ENCODE measurements at places on chromosomes 5 and 9.

- peaks cover 13% of the 10 kb centered on the region for H3K27me3 ChIP-seq
- no peak for DNase-seq
These were observed 34.8 kb downstream of the GSN start for GRCh38 chr9:121302786-121303185.

DNA sequence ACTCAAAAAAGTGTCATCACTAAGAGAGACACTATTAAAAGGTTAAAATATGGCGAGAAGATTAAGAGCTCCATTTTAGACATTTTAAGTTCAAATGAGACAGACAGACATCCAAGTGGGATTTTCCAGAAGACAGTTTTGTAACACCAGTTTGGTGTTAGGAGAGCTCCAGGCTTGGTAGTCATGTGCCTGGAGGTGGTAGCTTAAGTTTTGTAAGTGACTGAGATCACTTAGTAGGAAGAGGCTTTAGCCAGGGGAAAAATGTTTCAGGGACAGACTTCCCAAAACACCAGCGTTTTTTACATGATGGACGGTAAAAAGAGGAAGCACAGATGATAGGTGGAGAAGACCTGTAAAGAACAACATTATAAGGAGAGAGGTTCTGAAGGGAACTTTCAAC lies 150.3 kb downstream of the GIN1 start:
- H3K4me3 ChIP-seq = no peak overlapping the region
- no peaks in the 10 kb centered on the region for H3K4me1 ChIP-seq
- H3K36me3 ChIP-seq = peaks cover 3% of the 10 kb centered on the region
- no peak overlapping the region for H3K27ac ChIP-seq
- no peaks in the 10 kb centered on the region for H3K27me3 ChIP-seq

GRCh38 chr9:86772635-86772993 lies 174.7 kb downstream of the GAS1 start:
- peaks cover 12% of the 10 kb centered on the region for H3K27me3 ChIP-seq
- no peak overlapping the region for H3K27ac ChIP-seq
- no peaks in the 10 kb centered on the region for H3K4me1 ChIP-seq
- H3K36me3 ChIP-seq = no peaks in the 10 kb centered on the region
- no peak for DNase-seq

DNA sequence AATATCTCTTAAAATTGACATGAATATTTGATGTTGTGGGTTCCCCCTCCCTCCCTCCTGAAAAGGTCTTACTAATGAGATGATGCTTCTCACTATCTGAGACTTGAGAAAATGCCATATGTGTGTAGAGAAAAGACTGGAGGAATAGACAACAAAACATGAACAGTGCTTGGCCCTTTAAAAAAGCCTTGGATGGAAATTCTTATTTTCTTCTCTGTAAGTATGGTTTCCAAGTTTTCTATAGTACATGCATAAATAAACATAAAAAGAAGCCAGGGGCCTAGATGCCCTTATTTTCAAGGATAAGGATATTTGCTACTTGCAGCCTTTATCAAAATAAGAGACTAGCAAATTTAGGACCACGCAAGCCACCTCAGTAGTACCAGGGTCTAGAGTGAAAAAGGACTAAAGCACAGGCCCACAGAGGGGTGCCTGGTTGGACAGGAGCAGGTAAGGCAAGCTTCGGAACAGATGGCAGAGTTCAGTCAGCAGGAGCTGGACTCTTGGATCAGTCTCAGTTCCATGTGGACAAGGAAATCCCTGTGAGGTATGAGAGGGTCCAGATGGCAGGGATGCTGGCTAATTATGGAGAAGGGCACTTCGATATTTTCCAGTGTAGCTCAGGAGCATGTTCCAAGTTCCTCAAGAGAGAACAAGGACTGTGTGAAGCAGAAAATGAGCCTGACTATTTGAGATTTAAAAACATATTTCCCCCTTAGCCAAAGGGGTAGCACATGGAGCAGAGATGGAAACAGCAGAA lies 4.6 kb upstream of the ANP32B start:
- no peak overlapping the region for H3K27ac ChIP-seq
- no peaks in the 10 kb centered on the region for H3K27me3 ChIP-seq
- peaks cover 3% of the 10 kb centered on the region for H3K36me3 ChIP-seq
- H3K4me3 ChIP-seq = no peak overlapping the region

GRCh38 chr5:111383288-111383970 lies 128.9 kb downstream of the STARD4 start:
- DNase-seq = no peak
- H3K27me3 ChIP-seq = no peaks in the 10 kb centered on the region

GRCh38 chr9:36832164-36832795 lies 201.8 kb downstream of the PAX5 start:
- no peak overlapping the region for H3K27ac ChIP-seq
- H3K4me1 ChIP-seq = no peaks in the 10 kb centered on the region
- no peak overlapping the region for H3K4me3 ChIP-seq
- no peaks in the 10 kb centered on the region for H3K36me3 ChIP-seq
- peaks cover 5% of the 10 kb centered on the region for H3K27me3 ChIP-seq
- DNase-seq = no peak

- H3K4me3 ChIP-seq = no peak overlapping the region
- no peaks in the 10 kb centered on the region for H3K4me1 ChIP-seq
- no peaks in the 10 kb centered on the region for H3K27me3 ChIP-seq
- peak; percentile 62 for DNase-seq
- H3K36me3 ChIP-seq = no peaks in the 10 kb centered on the region
These were observed 353.6 kb downstream of the SLIT3 start for GRCh38 chr5:168947212-168947868.

GRCh38 chr9:109602987-109603386 lies 104.9 kb upstream of the PTPN3 start:
- H3K27me3 ChIP-seq = peaks cover 2% of the 10 kb centered on the region
- H3K4me1 ChIP-seq = no peaks in the 10 kb centered on the region
- H3K4me3 ChIP-seq = no peak overlapping the region
- H3K27ac ChIP-seq = no peak overlapping the region
- no peak for DNase-seq

DNA sequence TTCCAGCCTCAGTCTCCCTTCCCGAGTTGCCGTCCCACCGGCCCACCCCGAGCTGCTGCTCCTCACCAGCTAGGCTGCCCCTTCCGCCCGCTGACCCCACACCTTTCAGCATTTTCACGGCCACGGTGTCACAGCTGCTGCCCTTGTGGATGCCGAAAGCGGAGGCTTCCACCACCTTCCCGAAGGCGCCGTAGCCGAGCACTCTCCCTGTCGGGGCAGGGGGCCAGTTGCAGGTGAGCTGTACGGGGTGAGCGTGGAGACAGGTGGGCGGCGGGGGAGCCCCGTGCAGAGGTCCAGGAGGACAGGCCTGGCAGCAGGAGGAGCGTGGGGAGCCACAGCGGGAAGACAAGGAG lies 28.2 kb upstream of the SCGB3A1 start:
- no peak for DNase-seq
- H3K27ac ChIP-seq = no peak overlapping the region
- H3K4me3 ChIP-seq = peak overlapping the region; percentile 47

- no peak overlapping the region for H3K27ac ChIP-seq
- no peak for DNase-seq
- H3K36me3 ChIP-seq = no peaks in the 10 kb centered on the region
- H3K27me3 ChIP-seq = peaks cover 3% of the 10 kb centered on the region
These were observed 31.9 kb upstream of the FTMT start for GRCh38 chr5:121819682-121820261.

DNA sequence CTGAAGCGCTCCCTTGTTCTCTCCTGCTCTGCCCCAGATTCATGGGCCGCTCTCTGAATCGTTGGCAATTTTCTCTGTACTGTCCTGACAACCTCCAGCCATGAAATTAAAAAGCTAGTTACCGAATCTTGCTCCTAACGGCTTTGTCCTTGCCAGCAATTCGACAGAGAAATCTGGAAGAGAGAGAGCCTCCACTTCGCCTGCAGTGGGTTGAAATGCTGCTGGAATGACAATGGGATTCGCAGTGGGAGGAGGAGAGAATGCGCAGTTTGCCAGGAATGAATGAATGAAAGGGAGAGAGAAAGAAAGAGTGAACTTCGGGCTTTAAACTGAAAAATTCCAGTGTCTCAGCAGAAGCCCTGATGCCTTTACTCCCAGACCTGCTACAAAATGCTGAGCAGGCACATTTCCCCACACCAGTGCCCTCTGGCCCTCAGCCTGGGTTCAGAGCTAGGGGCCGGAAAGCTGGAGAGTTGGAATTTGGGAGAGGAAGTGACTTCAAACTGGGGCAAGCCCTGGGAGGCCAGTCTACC lies 11.5 kb upstream of the BOD1 start:
- H3K4me1 ChIP-seq = no peaks in the 10 kb centered on the region
- no peaks in the 10 kb centered on the region for H3K27me3 ChIP-seq
- DNase-seq = no peak
- H3K4me3 ChIP-seq = no peak overlapping the region

DNA sequence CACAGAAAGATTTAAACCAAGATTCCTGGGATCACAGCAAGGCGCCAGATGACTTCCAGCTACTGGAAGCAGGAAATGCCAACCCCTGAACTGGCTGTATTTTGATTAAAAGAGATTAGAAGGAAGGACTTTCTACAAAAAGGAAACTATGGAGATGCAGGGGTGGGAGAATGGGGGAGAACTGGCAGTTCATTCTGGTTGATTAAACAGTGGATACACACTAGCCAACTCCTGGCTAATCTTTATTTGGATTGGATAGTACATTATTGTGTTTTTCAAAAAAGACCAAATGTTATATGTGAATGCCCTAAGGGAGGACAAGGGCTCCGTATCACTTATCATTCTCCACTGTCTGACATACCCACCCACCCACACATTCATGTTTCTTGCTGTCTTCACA lies 93.2 kb downstream of the CDO1 start:
- no peaks in the 10 kb centered on the region for H3K4me1 ChIP-seq
- H3K27me3 ChIP-seq = peaks cover 33% of the 10 kb centered on the region
- no peak for DNase-seq

GRCh38 chr9:120183615-120184014 lies 396.4 kb downstream of the CDK5RAP2 start:
- H3K27me3 ChIP-seq = peaks cover 7% of the 10 kb centered on the region
- no peaks in the 10 kb centered on the region for H3K36me3 ChIP-seq
- no peak overlapping the region for H3K27ac ChIP-seq
- no peak for DNase-seq
- H3K4me3 ChIP-seq = no peak overlapping the region

DNA sequence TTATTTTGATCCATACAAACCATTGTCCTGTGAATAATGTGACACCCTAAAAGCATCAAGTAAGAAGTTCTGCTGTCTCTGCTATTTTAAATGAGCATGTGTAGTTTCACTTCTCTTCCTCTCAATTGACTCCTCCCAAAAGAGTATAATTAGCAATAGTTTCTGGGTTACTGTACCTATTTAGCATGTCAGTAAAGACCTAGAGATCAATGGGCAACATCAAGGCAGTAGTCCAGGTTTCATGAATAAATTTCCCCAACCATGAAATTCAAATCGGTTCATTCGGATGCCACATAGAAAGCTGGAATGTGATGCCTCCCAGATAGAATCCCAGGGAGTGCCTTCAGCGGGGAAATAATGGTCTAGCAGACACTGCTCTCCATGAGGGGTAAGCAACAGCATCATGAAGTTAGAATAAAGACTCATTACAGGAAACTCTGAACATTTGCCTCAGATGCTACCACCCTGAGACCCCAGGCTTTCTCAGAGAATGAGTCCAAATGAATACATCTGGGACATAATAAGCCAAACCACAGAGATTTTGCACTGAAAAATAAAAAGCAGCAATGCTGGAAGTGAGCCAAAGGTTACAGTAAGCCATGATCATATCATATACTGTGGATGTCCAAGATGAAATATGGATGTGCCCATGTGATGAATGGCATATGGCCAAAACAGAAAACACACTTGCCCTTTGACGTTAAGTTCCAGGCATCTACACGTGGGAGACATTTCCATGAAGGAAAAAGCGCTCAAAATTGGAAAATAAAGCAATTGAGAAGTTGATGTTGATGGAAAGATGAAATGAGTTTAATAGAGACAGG lies 1107.0 kb upstream of the SEMA6A start:
- no peak overlapping the region for H3K4me3 ChIP-seq
- H3K27me3 ChIP-seq = no peaks in the 10 kb centered on the region
- DNase-seq = no peak
- no peaks in the 10 kb centered on the region for H3K36me3 ChIP-seq
- no peak overlapping the region for H3K27ac ChIP-seq

DNA sequence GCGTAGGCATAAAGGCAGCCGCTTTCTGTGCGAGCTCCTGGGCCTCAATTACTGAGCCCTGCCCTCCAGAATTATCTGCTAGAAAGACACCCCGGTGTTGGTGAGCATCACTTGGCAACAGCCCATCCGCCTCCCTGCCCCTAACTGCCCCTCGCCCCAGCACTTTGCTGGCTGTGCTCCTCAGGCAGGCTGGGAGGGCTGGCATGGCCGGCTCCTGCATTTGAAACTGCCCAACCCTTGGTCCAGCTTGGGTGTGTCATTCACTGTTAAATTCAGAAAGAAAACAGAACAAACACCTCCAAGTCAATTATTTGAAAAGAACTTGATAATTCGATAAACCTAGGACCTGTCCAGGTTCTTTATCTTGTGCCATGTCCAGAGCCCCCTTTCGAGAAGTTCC lies 334.2 kb downstream of the IRX2 start:
- H3K4me3 ChIP-seq = no peak overlapping the region
- no peaks in the 10 kb centered on the region for H3K4me1 ChIP-seq
- H3K27me3 ChIP-seq = no peaks in the 10 kb centered on the region
- no peak for DNase-seq

DNA sequence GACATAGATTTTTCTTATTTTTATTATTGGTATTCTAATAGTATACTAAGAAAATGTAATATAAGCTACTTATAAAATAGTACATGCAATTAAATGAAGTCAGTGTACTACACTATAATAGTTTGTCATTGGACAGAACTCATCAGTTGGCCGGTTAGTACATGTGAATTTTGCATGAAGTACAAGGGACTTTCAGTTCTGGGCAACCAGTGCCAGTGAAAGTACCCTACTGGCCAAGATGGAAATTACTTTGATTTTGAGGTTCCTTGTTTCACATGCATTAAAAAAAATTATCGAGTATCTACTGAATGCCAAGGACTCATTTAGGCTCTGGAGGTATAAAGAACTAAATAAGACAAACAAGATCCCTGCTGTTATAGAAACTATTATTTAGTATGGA lies 213.4 kb upstream of the ELL2 start:
- H3K27ac ChIP-seq = no peak overlapping the region
- H3K27me3 ChIP-seq = peaks cover 16% of the 10 kb centered on the region
- H3K36me3 ChIP-seq = no peaks in the 10 kb centered on the region
- DNase-seq = no peak
- no peaks in the 10 kb centered on the region for H3K4me1 ChIP-seq

DNA sequence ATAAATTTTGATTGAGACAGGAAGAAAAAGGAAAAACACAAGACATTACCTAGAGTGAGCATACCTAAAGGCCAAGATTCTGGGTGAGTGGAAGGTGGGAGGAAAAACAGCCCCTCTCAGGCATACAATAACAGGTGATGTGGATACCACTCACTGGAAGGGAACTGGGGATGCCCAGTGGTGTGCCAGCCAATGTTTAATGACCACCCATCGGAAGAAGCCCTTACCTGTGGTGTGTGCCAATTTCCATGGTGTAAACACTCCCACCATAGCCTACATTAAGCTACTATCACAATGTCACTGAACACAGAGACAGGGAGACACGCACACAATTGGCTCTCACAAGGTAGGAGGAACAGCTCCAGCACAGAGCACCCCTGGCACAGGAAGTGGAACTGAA lies 63.5 kb downstream of the SEMA5A start:
- H3K27me3 ChIP-seq = no peaks in the 10 kb centered on the region
- H3K4me3 ChIP-seq = no peak overlapping the region
- H3K36me3 ChIP-seq = no peaks in the 10 kb centered on the region
- H3K27ac ChIP-seq = no peak overlapping the region

- no peak overlapping the region for H3K4me3 ChIP-seq
- no peaks in the 10 kb centered on the region for H3K36me3 ChIP-seq
- no peaks in the 10 kb centered on the region for H3K4me1 ChIP-seq
- peaks cover 10% of the 10 kb centered on the region for H3K27me3 ChIP-seq
- DNase-seq = no peak
These were observed 118.7 kb upstream of the SNX2 start for GRCh38 chr5:122656160-122656559.

All from activated naive CD4-positive, alpha-beta T cell treated with anti-CD3 and anti-CD28 coated beads for 36 hours (primary cell).